ENCODE measurements at places on chromosomes 11 and 22.
A peak's percentile ranks its signal among the peaks of the same experiment; 100 is the strongest.

DNA sequence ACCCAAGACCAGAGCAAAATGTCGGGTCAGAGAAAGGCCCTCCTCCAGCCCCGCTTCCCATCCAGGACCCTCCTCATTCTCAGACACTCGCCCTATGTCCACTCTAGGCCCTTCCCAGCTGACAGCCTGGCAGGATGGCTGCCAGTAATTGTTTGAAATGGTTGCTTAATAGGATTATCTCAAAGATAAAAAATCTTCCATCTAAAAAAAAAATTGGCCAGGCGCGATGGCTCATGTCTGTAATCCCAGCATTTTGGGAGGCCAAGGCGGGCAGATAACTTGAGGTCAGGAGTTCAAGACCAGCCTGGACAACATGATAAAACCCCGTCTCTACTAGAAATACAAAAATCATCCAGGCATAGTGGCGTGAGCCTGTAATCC is 32.4 kb downstream of the SCGB1A1 start:
- no peak for DNase-seq

DNA sequence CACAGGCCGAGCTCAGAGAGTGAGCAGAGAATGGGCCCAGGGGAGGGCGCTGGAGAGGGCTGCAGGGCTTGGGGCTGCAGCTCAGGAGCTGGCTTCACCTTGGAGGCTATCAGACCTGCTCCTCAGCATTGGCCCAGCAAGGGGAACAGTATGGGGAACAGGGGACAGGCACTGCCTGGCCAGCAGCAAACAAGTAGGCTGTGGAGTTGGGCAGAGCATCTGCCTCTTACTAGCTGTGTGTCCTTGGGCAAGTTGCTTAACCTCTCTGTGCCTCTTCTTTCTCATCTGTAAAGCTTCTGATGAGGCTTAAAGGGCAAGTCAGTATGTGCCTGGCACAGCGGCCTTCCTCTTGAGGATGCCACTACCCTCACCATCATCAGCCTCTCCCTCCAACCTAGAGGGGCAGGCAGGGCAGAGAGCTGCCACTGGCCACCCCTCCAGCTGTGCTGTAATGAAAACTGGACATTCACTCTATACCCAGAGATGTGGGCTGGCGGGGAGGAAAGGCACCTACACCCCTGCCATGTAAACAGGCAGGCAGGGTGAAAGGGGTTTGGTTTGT is 7.5 kb upstream of the CDKN1C start:
- no peak for DNase-seq

DNA sequence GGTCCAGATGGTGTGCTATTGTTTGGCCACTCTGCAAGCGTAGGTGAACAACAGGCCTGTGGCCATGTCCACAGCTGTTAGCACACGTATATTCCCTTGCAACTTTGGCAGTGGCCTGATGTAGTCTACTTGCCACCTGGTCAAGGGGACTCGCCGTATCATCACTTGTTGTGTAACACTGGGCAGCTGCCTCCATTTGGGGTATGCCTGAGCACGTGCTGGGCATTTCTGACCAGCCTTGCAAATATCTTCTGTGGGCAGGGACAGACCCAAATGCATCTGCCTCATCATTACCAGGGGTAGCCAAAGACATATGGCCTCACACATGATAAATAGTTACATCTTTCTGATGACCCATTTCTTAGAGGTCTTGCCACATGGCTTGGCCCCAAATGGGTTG is 434.2 kb downstream of the DYNC2H1 start:
- DNase-seq = no peak

DNA sequence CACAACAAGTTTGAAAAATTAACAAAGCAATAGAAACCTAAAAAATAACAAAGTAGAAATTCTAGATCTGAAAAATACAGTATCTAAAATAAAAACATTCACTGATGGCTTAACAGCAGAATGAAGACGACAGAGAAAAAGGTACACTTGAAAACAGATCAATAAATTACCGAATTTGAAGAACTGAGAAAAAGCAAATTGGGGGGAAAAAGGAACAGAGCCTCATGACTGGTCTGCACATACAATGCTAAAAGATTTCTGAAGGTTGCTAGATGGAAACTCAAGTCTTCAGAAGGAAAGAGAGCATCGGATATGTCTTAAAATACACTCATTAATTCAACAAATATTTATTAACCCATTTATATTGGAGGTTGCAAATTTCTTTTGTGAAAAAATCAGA is 71.6 kb downstream of the SBF2 start:
- no peak for DNase-seq

DNA sequence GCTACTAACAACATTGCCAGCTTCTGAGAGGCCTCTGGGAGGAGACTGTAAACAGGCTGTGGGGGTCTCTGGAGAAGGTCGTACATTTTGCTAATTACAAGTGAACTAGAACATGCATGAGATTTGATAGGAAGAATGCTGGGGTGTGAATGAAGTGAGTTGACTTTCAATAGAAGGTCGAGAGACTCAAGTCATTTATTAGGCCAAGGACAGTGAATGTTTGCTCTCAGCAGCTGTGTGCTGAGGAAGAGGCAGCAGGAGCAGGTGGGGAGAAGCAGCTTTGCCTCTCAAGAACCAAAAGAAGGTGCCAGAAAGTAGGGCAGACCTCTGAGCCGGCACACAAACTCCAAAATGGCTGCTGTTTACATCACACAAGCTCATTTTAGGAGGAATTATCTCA is 91.7 kb downstream of the PIWIL4 start:
- DNase-seq = no peak

GRCh38 chr11:3222003-3222855 is 3.6 kb upstream of the MRGPRG start:
- DNase-seq = peak; percentile 72

DNA sequence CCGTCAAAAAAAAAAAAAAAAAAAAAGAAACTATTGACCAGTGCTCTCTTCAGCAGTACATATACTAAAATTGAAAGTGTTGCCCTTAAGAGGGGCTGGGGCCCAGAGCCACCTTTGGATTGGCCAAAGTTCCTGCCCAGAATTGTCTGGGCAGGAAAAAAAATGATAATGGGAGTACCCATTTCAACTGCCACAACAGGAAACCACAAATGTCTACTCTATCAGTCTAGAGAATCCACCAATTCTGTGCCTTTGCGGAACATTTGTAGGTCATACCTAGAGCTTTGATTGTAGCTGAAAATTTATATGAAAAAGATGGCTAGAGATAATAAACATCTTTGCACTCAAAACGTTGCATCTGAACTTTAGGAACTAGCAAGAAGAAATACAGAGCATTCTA is 69.4 kb downstream of the FAM76B start:
- no peak for DNase-seq

Measured in osteoblast (primary cell).